AG09309 (cell line): ENCODE measurements at places on chromosomes 7 and 10.
A peak's percentile ranks its signal among the peaks of the same experiment; 100 is the strongest.

- no peak for DNase-seq
These were observed 6.1 kb upstream of the UBE2H start for GRCh38 chr7:129958643-129959470.

DNA sequence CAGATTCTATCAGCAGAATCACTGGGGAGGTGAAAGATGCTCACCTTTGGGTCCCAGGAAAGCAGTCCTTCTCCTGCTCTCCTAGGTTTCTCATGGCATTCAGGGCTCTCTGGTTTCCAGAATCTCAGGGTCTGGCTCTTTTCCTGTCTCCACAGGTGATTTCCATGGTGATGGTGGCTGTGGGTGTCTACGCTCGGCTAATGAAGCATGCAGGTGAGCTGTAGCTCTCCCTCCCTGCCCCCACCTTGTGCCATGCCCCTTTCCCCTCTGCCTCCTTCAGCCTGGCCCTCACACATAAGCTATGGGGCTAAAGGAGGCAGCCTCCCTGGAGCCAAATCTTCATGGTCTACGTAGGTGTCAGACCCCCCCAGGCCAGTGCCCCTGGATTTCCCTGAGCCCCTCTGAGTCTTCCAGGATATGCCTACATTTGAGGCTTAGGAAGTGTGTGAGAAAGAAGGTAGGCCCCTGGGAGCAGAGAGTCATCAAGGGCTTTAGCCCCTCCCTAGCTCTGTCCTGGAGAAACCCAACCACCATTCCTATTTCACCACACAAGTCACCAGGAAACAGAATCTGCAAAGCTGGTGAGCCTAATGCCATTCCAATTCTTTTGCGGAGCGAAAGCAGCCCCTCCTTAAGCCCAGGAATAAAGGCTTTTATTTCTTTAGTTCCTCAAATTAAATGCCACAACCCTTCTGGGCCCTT lies 17.2 kb downstream of the TSPAN33 start:
- no peak for DNase-seq

GRCh38 chr7:80151274-80151665 lies 16.6 kb downstream of the GNAI1 start:
- peak; percentile 83 for DNase-seq

GRCh38 chr7:51182636-51183166 lies 133.9 kb downstream of the COBL start:
- no peak for DNase-seq

DNA sequence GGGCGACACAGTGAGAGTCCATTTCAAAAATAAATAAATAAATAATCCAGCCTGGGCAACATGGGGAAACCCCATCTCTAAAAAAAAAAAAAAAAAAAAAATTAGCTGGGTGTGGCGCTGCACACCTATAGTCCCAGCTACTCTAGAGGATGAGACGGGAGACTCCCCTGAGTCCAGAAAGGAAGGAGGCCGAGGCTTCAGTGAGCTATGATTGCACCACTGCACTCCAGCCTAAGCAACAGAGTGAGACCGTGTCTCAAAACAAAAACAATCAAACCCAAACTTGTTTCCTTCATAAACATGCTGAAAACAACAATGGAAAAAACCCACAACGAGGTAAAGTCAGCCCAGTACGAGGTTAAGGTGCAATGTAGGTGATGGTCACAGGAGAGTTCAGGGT lies 1.2 kb downstream of the COX19 start:
- no peak for DNase-seq

- no peak for DNase-seq
These were observed 450.7 kb downstream of the PARD3 start for GRCh38 chr10:34364253-34365037.

GRCh38 chr7:134686786-134687185 lies 40.1 kb downstream of the BPGM start:
- DNase-seq: no peak

- DNase-seq: no peak
These were observed 7.0 kb downstream of the REEP3 start for GRCh38 chr10:63528084-63528744.

DNA sequence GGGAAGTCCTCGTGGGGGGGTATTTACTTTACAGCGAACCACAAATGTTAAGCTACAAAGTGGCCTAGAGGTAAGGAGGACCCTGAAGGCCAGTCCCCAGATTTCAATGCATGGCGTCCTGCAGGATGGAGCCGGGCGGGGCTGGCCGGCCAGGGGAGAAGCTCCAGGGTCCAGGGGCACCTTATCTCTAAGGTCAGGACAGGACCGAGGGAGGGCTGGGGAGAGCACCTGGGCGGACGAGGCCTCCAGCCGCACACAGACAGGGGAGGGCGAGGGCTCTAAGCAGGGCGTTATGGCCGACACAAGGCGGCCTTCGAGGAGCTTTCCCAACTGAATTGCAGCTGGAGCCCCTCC lies 96.4 kb upstream of the DIP2C start:
- DNase-seq: no peak

DNA sequence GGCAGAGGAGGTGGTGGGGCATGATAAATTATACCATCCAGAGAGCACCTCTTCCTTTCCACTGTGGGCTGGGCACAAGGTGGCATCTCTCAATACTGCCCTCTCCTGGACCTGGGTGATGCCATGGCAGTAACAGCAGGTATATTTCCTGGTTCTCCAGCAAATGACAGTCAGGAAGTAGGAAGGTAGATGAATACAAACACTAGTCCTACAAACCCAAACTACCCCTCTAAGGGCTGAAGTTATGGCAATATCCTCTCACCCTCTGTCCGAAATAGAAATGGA lies 1004.9 kb downstream of the KCNMA1 start:
- DNase-seq: no peak

DNA sequence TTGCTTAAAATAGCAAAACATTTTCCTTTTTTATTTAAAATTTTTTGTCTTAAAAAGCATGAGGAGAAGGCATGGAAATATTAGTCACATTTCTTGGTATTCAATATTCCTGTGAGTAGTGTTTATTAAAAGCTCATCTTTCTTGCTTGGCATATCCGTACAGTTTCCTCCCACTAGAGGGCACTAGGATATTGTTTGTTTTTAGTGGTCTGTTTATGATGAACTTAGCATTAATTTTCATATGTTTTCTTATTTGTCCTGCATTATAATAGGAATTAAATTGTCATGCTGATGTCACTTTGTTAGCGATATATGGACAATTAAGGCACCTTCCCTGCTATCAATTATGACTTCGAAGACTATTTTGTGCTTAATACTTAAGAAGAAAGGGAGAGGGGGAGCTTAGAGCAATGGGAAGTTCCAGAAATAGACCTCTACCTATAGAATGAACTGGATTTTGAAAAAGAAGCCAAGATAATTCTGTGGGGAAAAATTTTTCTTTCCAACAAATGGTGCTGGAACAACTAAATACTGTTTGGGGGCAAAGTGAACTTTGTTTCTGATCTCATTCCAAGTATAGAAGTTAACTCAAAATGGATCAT lies 91.0 kb upstream of the STRIP2 start:
- DNase-seq: no peak

- no peak for DNase-seq
These were observed 22.6 kb downstream of the CSGALNACT2 start for GRCh38 chr10:43160921-43161255.

GRCh38 chr10:22623633-22624253 lies 90.6 kb downstream of the PIP4K2A start:
- no peak for DNase-seq

- no peak for DNase-seq
These were observed 48.1 kb upstream of the SEPTIN7 start for GRCh38 chr7:35752742-35753141.

GRCh38 chr10:68106656-68107055 lies 2.6 kb upstream of the MYPN start:
- DNase-seq: peak; percentile 90

GRCh38 chr10:117163061-117163953 lies 25.2 kb upstream of the VAX1 start:
- no peak for DNase-seq

DNA sequence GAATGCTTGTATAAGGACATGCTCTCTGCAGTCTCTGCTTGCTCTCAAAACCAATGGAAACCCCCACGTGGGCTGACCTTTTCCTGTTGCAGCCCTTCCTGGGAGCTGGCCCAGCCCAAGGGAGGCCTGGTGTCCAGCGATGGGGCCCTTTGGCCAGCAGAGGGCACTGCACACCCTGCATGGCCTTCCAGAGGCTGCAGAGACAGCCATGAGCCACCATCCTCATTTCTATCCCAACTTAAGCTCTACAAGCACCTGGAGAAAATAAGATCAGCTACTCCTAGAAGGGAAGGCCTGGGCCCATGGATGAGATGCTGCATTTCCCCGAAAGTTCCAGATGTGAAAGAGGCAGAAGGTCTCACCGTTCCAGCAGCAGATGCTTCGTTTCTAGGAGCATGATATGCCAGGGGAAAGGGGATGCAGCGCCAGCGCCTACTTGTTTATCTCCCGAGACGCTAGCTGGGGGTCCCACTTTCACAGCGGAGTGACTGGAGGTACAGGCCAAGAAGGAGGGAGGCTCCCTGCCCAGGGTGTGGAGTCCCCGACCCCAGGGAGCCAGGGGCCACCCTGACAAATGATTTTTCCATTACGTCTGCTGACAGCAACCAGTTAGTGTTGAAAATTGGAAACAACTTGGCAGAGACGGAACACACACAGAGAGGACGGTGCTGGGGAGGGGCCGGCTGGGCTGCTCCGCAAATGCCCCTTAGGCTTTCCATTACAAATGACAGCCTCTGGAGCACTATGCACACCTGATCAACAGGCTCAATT lies 106.4 kb downstream of the ZRANB1 start:
- DNase-seq: no peak

- no peak for DNase-seq
These were observed 91.6 kb upstream of the IKZF1 start for GRCh38 chr7:50212666-50213621.

DNA sequence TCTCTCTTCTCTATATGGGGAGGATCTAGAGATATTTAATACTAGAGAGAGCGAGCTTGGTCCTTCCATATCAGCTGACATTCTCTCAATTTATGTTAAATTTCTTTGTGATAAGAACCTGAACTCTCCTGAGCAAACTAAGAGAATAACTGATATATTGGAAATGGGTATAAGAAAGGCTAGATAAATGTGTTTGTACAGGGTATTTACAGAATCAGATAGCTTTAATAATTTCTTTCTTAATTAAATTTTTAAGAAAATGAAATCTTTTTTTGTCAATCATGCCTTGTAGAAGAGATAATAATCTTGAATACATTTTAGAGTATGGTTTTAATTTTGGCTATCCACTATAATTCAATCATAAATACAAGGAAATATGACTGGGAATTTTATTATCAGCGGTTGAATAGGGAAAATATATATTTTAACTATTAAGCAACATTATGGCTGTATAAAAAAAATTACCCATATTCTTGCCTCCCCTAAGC lies 58.7 kb downstream of the ANKIB1 start:
- DNase-seq: no peak

- DNase-seq: no peak
These were observed 183.9 kb upstream of the MBL2 start for GRCh38 chr10:52956461-52956860.

GRCh38 chr7:116499168-116500077 lies at the start of gene CAV2:
Gene CAV2 (plus strand): TSS chr7:116499738. CDS start chr7:116499782, 44 bp downstream.
- DNase-seq: no peak

DNA sequence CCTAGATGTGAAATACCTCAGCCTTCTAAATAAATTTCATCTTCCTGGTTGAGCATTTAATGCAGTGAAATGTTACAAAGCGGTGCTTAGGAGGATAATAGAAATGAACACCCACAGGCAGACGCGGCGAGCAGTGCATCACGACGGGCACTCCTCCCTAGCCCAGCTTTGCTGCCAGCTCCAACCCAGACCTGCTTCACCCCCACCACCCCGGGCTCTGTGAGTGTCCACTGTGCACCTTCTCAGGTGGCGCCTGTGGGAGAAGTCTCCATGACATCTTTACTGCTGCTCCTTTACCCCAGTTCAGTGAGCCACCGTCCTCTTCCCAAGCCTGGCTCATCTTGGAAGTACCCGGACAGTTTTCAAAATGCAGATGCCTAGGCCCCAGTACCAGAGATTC lies 5.2 kb upstream of the CHST15 start:
- no peak for DNase-seq

- no peak for DNase-seq
These were observed 107.7 kb downstream of the RBM20 start for GRCh38 chr10:110751850-110752249.

DNA sequence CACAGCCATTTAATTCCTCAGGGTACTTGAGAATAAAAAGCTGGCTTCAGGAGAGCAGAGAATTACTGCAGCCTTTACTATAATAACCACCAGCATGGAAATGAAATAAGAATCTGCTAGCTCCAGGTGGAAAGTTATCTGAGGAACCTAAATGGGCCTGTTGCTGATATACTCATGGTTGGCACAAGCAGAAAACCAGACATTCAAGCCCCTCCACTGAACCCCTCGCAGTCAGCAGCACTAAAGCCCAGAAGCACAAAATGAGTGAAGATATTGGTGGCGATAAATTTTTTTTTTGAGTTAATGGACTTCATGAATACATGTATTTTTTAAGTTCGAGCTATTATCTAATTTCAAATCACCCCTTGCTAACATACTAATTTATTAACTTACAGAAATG lies 303.9 kb upstream of the NRP1 start:
- DNase-seq: no peak

GRCh38 chr10:107277591-107277990 lies 113.1 kb upstream of the SORCS1 start:
- no peak for DNase-seq
